ENCODE measurements at places on chromosomes 1 and 21.

DNA sequence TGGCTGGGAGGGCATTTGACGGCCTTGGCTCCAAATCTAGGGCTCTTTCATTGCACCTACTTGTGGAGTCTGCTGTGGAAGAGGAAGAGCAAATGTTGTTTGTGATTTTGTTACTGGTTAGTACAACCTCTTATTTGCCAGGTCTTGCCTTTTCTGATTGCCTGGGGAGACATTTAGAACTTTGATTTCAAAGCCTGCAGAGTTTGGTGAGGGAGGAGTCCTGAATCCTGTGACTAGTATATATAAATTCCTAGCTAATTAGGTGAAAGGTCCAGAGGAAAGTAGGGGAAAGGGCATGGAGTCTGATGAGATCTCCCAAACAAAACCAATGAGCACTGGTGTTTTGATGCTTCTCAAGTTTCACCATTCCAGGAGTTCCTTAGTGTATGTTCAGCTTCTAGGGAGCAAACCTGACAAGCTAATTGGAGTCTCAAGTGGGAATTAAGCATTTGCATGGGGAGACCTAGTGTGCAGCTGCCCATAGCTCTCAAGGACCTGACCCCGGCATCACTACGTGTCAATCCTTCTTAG is 5.1 kb upstream of the HMGCS2 start:
- no peak for DNase-seq

DNA sequence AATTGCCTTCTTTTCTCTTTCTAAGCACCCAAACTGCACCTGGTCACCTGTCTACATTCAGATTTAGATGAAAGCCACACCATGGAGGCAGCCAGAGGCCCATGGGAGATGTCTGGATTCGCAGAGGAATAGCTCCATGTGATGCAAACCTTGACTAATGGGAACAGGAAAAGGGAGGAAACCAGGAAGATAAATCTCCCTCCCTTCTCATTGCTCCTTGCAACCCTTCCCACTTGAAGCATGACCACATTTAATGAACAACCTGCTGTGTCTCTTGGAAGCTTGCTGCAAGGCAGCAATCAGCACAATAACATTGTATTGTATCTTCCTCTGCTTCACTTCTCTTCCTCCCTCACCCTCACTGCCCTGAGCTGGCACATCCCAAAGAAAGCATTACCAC is 42.6 kb upstream of the KLF17 start:
- no peak for DNase-seq

GRCh38 chr1:228381356-228381755 is 25.3 kb downstream of the TRIM11 start:
- no peak for DNase-seq

DNA sequence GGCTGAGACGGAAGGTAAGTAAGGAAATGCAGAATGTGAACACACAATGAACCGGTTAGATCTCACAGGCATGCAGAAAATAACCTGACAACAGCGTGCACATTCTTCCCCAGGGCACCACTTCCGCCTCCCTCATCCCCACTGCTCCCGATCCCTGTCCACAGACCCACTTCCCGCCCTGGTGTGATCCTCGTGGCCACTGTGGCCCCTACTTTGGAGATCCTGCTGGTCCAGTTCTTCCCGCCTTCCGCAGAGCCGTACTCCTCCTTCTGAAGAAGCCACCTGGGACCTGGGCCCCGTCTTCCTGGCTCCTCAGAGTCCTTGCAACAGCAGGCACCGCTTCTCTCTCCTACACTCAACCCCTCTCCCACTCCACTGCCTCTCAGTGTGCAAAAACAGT is 1.4 kb upstream of the GSTM4 start:
- no peak for DNase-seq

DNA sequence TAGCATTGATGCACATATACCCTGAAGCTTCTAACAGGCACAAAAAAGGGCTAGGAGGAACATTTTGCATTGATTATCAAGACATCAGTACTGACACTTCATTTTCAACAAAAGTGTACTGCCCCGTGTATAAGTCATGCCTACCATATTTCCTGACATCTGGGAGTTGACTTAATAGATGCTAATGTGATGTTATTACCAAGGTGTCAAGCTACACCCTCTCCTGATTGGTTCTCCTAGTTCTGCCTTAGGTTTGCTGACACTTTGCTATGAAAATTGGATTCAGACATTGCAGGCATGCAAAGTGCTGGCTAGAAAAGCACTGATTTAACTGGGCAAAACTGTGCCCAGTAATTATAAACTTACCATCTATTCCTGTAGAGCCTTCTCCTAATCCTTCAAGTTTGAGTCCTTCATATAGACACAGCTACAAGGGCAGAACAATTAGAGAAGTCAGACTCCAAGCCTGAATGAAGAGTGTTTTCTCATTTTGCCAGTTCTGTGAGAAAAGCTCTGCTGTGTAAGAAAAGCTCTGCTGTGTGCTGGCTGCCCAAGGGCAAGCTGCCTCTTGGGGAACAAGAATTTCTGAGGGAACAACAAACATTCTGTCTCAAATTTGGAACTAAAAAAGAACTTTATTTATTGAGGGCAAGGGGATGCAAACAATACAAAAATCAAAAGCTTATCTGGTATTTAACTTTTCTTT is 11.2 kb downstream of the S100A10 start:
- no peak for DNase-seq

- DNase-seq, result no peak
Measured at GRCh38 chr1:229941160-229941559, 125.9 kb upstream of the GALNT2 start.

GRCh38 chr1:194076646-194077045 is 890.2 kb upstream of the B3GALT2 start:
- DNase-seq, result no peak

DNA sequence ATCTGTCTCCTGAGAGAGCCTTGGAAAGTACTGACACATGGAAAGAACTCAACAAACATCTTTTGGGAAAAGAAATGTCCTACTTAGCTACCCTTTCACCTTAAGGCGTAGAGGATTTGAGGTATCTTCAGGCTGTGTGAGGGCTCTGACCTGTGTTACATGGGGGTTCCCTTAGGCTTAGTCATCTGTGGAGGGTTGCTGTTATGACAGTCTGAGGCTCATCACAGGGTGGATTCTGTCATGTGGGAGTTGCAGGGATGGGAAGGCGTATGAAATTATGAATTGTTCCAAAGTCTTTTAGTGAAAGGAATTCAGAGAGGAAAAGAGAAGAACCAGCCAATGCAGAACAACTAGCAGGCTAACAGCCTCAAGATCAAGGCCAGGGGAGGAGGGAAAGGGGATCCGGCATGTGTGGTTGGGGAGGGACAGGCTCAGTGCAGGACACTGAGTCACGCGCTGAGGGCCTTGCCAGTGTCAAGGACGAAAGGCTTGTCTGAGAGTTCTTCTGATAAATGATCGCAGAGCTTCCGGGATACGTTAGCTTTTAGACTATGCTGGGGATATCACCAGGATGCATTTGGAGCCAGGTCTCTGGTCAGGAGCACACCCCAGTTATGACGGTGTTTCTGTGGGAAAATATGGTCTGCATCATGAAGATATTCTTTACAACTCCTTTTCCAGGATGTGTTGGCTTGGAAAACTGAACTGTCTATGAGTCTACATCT is 24.6 kb upstream of the PLA2G2C start:
- DNase-seq, result no peak

DNA sequence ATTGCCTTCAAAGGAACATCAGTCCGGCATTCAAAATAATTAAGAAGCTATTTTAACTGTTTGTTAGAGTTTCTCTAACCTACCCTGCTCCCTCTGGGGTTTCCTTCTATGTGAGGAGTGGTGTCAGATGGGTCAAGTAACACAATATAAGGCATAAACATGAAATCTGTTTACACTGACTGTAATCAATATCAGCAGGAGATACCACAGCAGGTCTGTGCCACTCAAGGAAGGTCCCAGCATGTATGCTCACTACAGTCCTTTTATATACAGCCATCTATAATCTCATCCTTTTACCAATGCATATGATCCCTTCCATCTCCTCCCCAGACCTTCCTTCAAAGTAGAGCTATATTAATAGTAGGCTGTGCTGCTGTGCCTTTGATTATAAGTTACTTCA is 25.4 kb downstream of the EEIG2 start:
- DNase-seq, result no peak

- DNase-seq, result no peak
Measured at GRCh38 chr1:97911266-97912215, 9.3 kb downstream of the DPYD start.

DNA sequence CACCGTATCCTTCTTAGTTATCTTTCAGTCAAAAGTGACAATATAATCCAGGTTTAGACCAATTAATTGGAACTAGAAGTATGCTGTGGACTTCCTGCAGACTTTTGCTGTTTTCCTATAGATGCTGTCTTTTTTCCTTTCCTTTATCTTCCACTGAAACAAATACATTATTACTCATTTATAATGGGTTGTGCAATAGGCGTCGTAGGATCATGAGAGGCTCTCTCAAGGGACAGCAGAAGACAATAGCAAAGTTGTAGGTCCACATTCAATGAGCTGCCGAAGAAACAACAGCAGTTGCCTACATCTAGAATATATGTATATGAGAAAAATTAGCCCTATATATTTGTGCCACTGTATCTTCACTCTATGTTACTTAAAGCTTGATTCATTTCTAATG is 371.6 kb downstream of the AMY1C start:
- no peak for DNase-seq

- DNase-seq, result no peak
Measured at GRCh38 chr1:205597691-205598314, 34.0 kb downstream of the ELK4 start.

- no peak for DNase-seq
Measured at GRCh38 chr1:11595285-11595684, 58.9 kb downstream of the FBXO2 start.

- no peak for DNase-seq
Measured at GRCh38 chr1:2575801-2576663, 10.5 kb upstream of the PRXL2B start.

GRCh38 chr1:154129391-154129970 is 25.4 kb downstream of the NUP210L start:
- DNase-seq, result peak; percentile 29

DNA sequence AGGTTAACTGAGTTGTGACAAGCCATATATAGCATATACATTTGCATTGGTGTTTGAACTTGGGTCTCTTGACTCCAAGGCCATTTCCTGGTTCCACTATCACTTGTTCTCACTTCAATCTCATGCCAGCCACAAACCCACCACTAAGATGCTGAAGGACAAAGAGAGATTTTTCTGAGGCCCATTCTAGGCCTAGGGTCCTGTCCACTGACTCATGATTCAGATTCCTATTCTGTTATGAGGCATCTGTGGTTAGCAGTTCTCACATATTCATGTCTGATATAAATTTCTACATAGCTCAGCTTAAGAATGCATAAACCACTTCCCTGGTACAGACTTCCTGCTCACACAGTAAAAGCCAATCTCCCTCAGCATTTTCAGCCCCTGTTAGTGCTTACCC is 326.1 kb upstream of the BEND5 start:
- no peak for DNase-seq

- no peak for DNase-seq
Measured at GRCh38 chr1:96076589-96076988, 645.0 kb upstream of the PTBP2 start.

GRCh38 chr1:205636732-205637131 is 4.9 kb upstream of the ELK4 start:
- no peak for DNase-seq

DNA sequence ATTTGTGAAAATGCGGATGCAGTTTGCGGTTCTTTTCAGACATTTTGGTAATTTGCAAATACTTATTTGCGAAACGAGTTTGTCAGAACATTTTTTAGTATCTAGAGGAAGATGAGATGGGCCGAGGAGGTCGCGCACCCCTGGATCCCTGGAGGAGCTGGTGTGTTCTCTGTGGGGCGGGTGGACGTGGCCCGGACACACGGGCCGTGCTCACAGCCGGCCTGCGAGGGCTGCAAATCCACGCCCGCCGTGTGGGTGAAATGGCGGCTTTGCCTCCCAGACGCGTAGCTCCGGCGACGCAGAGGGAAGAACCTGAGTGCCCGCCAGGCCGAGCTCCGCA is 9.3 kb upstream of the TTLL10 start:
- no peak for DNase-seq

GRCh38 chr1:162587347-162587746 is 25.8 kb downstream of the UAP1 start:
- DNase-seq, result no peak

DNA sequence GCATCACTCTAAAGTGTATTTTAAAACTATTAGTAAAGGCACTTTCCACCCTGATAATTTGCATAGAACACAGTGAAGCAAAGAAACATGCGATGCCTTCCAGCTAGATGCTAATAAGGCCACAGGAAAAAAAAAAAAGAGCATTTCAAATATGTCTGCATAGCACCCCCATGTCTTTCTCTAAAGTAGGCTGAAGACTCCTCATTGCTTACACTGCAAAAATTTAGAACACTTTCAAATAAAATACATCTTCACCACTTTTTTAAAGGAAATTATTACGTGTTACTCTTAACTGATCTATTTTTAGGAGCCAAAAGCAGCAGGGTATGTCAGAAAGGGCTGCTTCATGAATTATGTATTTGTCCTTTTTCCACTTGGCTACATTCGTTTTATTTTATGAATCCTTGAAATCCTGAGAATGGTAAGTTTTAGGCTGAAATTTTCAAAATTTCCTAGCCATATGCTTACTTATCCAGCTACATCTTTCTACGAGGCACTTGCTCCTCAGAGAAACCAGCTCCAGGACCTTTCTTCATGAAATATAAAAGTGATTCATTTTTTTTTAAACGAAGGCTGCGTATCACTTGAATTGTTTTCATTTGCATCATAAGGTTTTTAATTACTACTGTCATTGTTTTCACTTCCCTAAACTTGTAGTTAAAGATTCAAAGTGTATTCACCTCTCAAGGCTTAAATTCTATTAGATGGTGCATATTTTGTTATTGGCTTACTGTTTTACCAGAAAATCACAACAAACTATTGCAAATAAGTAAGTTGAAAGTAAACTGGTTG is 513.0 kb downstream of the PTPRC start:
- no peak for DNase-seq

DNA sequence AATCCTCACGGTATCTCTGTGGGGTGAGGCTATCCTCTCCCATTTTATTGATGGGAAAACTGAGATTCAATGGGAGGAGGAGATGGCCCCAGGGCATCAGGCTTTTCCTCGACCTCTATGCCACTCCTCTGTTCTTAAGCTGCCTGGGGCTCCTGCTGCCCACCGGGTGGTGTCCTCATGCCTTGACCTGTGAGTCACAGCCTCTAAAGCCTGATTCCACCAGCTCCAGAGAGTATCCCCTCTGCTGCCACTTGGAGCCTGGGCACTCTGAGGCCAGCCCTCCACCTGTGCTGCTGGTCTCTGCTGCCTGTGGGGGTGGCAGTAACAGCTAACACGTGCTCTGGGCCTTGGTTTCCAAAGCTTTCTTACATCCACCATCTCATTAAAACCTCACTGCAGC is 241.2 kb downstream of the TRABD2B start:
- DNase-seq, result no peak

GRCh38 chr1:44242746-44243145 is 29.5 kb downstream of the DMAP1 start:
- DNase-seq, result no peak

GRCh38 chr1:93207211-93207610 is 26.7 kb downstream of the CCDC18 start:
- no peak for DNase-seq

GRCh38 chr1:116984406-116985160 is 17.0 kb upstream of the CD101 start:
- DNase-seq, result no peak

- DNase-seq, result no peak
Measured at GRCh38 chr1:36776948-36777831, 257.1 kb downstream of the GRIK3 start.
